ENCODE measurements at places on chromosomes 1 and 21.

GRCh38 chr1:39128959-39129358 is 75.5 kb upstream of the MACF1 start:
- DNase-seq: no peak

- DNase-seq: peak; percentile 58
Measured at GRCh38 chr1:29893046-29893723, 656.9 kb downstream of the PTPRU start.

DNA sequence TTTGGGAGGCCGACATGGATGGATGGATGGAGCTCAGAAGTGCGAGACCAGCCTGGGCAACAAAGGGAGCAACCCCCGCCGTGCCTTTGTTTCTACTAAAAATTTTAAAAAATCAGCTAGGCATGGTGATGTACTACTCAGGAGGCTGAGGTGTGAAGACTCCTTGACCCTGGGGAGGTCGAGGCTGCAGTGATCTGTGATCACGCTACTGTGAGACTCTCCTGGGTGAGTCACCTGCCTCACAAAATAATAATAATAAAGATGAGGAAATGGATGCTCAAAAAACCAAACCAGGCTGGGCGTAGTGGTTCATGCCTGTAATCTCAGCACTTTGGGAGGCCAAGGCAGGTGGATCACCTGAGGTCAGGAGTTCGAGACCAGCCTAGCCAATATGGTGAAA is 19.2 kb downstream of the DSTYK start:
- DNase-seq: no peak

DNA sequence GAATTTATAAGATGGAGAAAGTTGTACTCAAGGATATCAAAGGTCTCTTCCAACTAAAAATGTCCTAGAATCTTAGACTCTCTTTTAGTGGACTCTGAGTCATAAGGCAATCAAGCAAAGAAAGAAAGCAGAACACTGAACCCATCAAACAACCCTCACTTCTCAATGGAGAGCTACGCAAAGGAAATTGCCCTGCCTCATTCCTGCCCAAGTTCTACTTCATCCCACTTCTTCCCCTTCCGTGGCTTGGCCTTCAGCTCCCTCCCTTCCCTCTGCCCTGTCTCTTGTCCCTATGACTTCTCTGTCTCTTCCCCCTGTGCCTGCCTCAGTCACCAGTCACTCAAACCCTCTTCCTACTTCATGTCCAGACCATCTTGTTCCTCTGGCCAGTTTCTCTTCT is 58.5 kb downstream of the RIMS3 start:
- no peak for DNase-seq

- no peak for DNase-seq
Measured at GRCh38 chr1:18868354-18868753, 8.9 kb upstream of the TAS1R2 start.

DNA sequence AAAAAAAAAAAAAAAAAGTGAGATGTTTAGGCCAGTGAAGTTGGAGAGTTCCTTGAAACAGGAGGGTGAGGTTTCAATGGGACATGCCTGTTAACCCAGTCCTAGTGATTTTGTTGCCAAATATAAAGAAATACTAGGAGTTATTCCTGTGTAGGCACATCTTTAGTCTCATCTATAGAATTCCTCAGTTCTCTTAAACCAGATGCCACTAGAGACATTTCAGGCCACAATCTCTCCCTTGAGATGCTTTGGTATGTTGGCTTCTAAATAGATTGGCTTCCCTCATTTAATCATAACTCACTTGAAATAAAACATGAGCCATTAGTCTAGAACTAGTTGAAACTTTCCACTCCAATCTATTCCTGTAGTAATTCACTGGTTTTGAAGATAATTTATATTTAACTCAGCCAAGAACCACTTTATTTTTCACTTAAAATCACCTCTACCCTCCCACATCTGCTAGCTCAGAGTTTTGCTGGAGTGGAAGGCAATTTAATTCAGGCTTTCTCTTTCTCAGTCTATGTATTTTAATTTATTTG is 29.8 kb downstream of the GPR137B start:
- no peak for DNase-seq

GRCh38 chr1:1833916-1834325 is 55.7 kb upstream of the NADK start:
- no peak for DNase-seq

- DNase-seq: no peak
Measured at GRCh38 chr1:241695246-241696171, 43.4 kb downstream of the WDR64 start.

DNA sequence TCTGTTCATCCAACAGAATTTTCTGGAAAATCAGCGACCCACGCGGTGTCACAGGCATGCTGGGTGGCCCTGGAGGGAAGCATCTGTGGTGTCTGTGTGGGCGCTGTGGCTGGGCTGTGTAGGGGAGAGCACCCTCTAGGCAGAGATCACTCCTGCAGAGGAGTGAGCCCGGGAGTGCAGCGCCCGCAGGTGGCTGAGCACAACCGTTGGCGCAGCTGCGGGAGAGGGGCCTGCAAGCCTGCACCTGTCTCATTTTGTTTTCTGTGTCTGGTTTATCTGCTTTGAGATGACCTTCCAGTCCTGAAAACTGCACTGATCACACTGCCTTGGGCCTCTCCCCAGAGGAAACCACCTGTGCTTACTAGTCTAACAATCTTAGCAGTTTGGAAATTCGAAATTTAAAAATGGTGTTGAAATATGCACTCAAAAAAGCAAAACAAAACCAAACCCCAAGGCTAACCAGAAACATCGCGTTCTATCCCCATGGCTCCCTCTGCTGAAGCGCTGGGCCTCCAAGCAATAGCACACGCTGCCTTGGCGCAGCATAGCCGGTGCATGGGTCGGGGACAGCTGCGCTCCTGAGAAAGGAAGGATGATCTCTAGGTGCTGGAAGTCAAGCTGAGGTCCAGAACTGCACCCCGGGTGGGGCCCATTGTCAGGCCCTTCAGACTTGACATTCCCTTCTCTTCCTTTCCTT is 4.8 kb downstream of the FAM3B start:
- DNase-seq: no peak

GRCh38 chr1:240173836-240174235 is 82.2 kb downstream of the FMN2 start:
- DNase-seq: no peak

DNA sequence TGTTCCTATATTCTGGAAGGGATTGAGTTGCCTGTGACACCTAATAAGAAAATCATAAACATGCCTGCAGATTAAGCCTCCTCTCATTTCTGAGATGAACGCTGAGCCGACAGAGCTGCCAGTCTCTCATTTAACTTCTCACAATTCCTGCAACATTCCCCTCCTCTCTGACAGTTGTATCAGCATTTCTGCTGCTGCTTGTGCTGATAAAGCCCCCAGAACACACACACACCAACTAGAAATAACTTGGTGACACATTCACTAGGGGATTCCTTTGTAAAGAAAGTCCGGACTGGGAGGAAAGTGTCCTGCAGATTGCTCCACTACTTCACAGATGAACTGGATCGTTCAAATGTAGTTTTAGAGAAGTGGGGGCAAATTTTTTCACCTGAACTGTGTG is 437.3 kb downstream of the PLA2G4A start:
- DNase-seq: no peak

GRCh38 chr1:211511030-211511700 is 19.2 kb upstream of the RD3 start:
- no peak for DNase-seq

GRCh38 chr1:87951852-87952251 is 623.2 kb downstream of the LMO4 start:
- no peak for DNase-seq

DNA sequence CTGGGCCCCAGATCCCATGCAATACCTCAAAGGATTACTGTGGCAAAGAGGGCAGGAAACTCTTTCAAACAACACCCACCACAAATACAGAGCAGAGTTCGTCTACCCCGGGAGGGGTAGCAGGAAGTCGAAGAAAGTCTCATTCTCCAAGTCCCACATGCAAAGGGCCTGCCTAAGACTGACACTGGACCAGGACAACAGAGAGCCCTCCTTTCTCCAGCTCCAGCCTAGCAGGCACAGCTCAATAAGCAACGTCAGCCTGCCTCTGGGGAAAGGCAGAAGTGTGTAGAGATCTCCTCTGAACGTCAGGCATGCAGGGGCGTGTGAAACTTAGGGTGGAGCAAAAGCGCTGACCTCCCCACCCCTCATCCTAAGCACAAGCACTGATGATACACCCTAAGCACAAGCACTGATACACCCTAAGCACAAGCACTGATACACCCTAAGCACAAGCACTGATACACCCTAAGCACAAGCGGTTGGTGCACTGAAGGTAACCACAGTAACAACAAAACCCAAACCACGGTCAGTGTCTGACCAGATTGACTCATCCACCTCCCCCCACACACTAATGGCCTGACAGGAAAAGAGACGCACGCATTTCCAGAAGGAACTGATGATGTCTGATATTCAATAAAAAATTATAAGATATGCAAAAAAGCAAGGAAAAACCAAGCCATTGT is 1.3 kb downstream of the KRTAP12-3 start:
- DNase-seq: no peak

DNA sequence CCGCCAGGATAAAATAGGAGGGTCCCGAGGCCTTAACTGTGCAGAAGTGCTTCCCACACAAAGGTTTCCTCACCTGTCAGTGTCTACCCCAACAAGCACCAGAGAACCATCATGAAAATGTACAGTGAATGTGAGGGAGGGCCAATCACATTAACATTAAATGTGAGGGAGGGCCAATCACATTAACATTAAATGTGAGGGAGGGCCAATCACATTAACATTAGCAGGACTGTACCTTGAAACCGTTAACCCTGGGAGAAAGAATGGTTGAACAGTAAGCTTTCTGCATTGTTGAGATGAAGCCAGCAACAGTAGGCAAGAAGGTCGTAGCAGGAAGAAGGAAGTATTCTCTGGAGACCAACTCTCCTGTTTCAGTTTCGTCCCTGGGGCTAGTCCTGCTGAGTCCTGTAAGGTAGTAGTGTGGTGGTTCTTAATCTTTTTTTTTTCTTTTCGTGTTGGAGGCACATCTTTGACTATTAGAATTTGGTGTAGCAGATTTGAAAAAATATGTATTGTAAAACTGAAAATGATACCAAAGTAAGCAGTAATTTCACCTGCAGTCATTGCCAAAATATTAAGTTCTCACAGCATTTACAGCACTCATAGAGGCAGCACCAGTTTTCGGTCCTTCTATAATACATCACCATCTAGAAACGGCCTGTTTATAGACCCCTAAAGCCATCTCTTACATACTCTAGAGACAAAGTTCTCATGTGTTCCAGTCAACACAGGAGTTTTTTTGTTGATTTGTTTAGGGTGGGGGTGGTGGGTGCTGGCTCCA is 98.6 kb upstream of the PPP2R5A start:
- DNase-seq: no peak

DNA sequence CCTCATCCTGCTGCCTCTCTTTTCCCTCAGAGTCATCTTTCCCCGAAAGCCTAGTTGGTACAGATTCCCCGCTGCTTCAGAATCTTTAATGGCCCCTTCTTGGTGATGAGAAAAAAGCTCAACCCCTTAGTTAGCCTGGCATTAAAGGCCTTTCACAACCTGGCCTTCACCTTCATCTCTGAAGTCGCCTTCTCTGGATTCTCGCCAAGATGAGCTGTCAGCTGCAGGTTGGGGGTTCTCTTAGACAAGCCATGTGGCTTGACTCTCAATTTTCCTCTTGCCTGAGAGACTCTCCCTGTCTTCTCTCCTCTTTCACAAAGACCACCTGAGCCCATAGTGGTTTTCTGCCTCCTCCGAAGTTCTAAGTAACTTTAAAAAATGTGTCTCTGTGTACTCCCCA is 15.5 kb upstream of the DISC1 start:
- no peak for DNase-seq

DNA sequence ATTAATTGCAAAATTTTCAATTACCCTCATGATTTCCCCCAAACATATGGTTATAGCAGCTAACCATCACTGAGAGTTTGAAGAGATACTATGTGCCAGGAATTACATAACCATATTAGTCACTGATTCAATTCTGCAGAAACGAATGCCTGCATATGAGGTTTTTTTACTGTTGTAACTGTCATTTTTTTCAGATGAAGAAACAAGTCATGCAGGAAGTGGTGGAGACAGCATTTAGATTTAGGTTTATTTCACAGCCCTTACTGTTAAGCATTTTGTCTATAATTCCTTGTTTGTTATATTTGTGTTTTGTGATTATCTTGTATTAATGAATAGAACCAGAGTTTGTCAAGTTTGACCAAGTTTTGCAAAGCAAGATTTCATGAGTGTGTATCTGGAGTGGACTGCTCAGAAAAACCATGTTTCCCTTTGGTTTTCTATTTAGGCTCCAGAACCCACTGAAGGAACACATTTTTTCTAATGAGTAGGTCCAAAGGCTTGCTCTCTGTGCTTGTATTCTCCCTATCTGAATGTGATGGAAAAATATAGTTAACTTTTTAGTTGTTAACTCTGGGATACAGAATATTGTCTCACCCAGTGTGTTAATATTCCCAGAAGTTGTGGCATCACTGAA is 308.5 kb upstream of the ADAMTS5 start:
- no peak for DNase-seq

- no peak for DNase-seq
Measured at GRCh38 chr1:70112838-70113237, 92.5 kb downstream of the LRRC40 start.

DNA sequence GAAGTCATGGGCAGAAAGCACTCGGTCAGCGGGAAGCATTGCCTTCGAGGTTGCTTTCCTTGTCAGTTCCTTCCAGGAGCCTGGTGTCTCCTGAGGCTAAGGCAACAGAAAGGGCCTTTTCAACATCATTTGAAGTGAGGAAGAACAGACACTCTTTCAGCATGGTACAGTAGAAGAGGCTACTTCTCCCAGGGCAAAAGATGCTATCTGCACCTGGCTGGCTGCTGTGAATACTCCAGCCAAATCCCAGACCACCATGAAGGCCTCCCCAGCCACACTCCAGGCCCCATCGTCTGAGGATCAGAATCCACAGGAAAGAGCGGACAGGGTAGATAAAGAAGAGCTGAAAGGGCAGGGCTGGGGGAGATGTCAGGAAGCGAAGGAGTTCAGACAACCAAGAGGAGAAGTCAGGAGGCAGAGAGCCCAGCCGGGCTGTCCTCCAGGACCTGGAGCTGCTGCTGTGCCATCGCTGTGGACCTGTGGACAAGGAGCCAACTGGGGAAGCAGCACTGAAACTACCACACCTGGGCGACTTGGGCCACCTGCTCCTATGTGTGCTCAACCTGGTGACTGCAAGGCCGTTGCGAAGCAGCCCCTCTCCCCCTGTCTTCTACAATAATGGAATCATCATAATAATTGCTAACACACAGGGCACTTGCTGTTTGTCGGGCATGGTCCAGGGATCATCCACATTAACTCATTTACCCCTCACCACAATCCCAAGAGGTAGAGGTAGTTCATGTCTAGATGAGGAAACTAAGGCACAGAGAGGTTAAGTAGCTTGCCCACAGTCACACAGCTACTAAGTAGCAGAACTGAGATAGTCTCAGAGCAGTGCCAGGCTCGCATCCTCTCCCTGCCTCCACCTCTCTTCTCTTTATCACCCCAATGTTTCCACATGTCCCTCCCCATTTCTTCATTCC is 88.0 kb upstream of the ZBTB40 start:
- DNase-seq: no peak

- no peak for DNase-seq
Measured at GRCh38 chr1:94726981-94727685, 93.0 kb upstream of the SLC44A3 start.

DNA sequence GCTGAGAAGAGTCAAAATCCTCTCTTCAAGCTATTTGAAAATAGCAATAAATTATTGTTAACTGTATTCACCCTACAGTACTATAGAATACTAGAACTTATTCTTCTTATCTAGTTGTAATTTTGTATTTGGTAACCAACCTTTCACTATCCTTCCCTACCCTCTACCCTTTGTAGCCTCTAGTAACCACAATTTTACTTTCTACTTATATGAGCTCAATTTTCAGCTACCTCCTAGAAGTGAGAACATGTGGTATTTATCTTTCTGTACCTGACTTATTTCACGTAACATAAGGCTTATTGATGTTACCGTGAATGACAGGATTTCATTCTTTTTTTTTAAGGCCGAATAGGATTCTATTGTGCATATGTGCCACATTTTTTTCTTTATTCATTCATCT is 30.0 kb downstream of the ZC3H11B start:
- DNase-seq: no peak
